Vagina (tissue), 2 donors: ENCODE measurements at places on chromosomes 6 and 20. TPM values are rescaled to one million over a fixed set of nuclear protein-coding genes. Genes with fewer than 3 reads are reported as not detected.

The SLC22A7 gene
- total RNA-seq, result not detected

GRCh38 chr6:3450888-3451287 is 6.0 kb downstream of the SLC22A23 start:
- no peak overlapping the region for H3K27ac ChIP-seq
- no peaks in the 10 kb centered on the region for H3K36me3 ChIP-seq
- peaks cover 29% of the 10 kb centered on the region for H3K4me1 ChIP-seq

DNA sequence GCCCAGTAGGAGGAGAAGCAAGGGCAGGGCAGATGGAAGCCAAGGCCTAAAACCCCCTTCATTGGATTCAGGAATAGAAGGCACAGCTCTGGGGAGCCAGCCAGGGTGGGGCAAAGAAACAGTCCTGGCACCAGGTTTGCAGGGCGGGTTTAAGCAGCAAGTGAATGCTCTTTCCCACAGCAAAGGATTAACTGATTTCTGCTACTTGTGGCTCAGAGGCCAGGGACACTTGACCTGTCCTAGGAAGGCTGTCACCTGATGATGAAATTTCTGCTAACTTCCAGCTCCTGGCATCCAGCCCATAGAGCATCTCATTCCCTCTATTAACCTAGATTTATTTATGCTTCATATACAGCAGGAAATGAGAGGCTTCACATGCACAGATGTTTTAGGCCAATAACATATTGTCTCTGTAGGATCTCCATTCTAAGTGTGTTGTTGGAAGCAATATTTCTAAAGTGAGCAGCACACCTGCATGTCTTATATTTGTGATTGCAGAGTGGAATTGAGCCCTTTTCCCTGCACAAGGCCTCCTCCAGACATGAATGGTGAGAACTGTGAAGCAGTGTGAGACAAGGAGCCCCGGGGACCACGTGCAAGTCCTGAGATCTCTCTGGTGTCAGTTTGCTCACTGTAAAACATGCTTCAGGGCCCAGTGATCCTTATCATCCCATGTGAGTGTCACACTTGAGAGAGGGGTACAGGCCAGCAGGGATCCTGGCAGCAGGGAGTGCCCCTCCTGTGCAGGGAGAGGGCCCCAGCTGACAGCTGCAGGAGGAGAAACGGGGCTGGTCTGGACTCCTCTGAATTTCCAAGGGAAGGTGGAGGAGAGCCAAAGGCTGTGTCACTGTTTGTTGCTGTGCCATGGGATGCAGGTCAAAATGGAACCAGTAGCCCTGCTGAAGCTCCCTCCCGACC is 41.1 kb upstream of the CST5 start:
- H3K27me3 ChIP-seq, result no peaks in the 10 kb centered on the region
- H3K36me3 ChIP-seq, result no peaks in the 10 kb centered on the region
- no peaks in the 10 kb centered on the region for H3K4me1 ChIP-seq
- DNase-seq, result no peak
- no peak overlapping the region for H3K4me3 ChIP-seq
- no peak overlapping the region for H3K27ac ChIP-seq

- no peaks in the 10 kb centered on the region for H3K36me3 ChIP-seq
- peak overlapping the region; percentile 69 for H3K4me3 ChIP-seq
- H3K4me1 ChIP-seq, result peaks cover 19% of the 10 kb centered on the region
- H3K27me3 ChIP-seq, result no peaks in the 10 kb centered on the region
These were observed 1.2 kb upstream of the HMGA1 start for GRCh38 chr6:34235307-34236130.

DNA sequence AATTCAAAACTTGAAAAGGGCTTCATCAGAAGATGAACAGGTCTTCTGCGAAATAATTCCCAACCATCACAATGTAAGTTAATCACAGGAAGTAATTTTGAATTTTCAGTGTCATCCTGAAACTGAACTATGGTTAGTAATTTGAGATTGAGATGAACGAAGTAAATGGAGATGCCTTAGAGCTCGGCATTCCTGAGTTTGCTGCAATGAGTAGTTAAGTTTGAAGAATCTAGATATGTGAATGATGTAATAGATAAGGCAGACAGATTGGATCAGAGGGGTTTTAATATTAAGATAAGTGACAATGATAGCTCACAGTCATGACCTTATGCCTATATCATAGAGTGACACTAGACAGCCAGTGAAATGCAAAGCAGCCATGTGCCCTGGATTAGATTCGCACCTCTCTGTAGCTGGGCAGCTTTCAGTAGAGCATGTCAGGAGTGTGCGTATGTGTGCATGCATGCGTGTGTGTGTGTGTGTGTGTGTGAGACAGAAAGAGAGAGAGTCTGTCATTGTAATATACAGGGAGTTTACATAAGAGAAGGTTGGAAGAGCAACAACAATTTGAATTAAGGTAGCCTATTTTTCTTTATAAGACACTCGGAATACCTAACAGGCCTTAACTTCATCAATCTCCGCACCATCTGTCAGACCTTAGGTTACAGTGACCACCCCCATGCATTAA is 233.0 kb downstream of the GMPR start:
- H3K27ac ChIP-seq, result no peak overlapping the region
- no peaks in the 10 kb centered on the region for H3K36me3 ChIP-seq
- DNase-seq, result no peak
- H3K4me1 ChIP-seq, result peaks cover 19% of the 10 kb centered on the region
- no peaks in the 10 kb centered on the region for H3K27me3 ChIP-seq
